ENCODE measurements at places on chromosomes 5 and 9. TPM values are rescaled to one million over a fixed set of nuclear protein-coding genes. Genes with fewer than 3 reads are reported as not detected.

- no peak for DNase-seq
Measured at GRCh38 chr5:29175774-29176173, 2017.7 kb upstream of the CDH6 start.

The KIAA0825 gene
- 2.2 TPM for total RNA-seq

DNA sequence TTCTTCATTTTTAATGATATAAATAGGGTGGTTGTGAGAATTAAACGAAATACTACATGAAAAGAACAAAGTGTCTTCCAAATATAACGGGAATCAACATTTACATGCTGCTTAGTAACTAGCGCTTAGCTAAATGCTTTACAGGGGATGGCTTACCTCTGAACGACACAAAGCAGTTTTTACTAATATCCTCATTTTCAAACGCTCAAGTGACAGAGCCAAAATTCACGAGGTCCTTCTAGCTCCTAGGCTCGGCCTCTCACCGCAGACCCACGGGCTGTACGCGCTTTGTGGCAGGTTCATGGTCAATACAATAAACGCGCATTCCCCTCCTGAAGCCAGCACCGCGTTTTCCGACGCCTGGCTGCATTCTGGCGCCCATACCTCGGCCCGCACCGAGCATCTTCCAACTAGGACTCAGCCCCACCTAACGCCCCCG lies 442 bp downstream of the ZNF510 start:
- no peak for DNase-seq

GRCh38 chr5:142201471-142201887 lies 92.9 kb downstream of the NDFIP1 start:
- no peak for DNase-seq

DNA sequence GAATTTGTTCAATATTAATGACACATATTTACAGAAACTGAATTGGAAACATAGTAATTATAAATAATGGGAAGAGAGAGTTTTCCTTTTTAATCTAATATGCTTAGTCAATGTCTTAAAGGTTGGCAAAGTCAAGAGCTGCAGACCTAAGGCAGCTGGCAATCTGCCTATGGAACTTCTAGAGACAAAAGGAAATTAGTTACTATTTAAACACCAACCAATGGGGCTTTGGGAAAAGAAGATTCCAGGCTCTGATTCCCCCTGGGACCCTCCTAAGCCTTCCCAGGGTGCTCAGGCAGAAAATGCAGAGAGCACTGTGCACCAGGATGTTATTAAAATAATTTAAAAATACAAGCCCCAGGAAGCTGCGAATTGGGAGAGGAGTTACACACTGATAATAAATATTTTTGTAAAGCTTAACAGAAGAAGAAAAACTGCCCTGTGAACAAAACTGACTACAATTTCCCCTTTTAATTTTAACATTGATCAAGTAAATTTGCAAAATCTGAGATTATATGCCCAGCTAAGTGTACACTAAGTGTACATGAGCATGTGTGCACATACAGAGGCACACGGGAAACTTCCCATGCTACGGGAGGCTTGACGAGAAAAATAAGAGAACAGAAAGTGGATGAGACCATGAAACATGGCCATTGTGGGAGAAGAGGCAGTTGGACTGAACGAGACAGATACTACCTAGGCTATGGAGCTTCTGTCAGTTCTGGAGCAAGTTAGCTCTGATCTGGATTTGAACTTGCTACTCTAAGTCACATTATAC lies 77.4 kb upstream of the ADAMTS16 start:
- DNase-seq = no peak

DNA sequence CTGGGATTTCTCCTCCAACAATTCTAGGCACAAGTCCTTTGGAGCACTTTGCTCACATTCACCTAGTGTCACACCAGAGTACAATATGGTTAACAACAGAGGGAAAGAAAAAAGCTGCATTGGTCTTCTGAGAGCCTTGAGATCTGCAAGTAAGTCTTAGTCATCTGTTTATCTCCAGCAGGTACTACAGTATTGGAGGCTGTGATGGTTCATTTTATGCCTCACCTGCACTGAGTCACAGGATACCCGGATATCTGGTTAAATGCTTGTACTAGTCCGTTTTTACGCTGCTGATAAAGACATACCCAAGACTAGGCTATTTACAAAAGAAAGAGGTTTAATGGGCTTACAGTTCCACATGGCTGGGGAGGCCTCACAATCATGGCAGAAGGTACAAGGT lies 525.0 kb downstream of the NR2F1-AS1 start:
- DNase-seq = no peak

DNA sequence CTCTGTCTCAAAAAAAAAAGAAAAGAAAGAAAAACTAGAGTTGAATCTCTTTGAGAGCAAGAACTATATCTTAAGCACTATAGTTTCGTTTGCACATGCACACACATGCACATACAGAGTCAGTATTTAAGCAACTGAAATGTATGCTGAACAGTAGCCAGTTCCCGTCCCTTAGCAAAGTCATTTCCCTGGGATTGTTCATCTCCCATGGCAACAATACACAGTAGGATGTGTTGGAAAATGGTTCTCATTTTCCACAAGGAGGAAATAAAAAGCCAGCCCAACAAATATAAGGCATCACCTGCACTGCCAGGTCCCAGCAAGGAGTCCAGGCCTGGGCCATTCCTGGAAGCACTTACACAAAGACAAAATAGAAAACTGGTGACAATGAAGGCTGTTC lies 4.2 kb upstream of the ZNF346 start:
- no peak for DNase-seq

GRCh38 chr9:101442318-101442717 lies 6.7 kb upstream of the ALDOB start:
- DNase-seq = no peak

DNA sequence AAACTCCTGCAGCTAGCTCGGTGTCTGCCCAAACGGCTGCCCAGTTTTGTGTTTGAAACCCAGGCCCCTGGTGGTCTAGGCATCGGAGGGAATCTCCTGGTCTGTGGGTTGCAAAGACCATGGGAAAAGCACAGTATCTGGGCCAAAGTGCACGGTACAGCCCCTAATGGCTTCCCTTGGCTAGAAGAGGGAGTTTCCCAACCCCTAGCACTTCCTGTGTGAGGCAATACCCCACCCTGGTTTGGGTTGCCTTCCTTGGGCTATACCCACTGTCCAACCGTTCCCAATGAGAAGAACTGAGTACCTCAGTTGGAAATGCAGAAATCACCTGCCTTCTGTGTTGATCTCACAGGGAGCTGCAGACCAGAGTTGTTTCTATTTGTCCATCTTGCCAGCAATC lies 41.8 kb downstream of the CAVIN4 start:
- no peak for DNase-seq

DNA sequence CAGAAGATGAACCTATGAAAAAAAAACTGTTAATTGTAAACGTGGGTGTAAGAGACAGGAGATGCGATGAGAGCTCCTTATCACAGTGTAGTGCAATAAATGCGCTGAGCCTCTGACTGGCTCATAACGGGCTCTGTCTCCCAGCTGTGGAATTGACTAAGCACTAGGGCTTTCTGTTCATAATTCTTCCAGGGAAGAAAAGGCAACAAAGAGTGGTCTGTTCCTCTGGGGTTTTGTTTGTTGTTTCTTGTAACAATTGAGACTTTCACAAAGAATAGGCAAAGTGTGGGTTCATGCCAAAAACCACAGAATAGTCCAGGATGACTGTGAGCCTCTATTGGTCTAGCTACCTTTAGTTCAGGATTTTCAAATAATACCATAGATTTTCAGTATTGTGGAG lies 39.4 kb downstream of the UBE2QL1 start:
- no peak for DNase-seq

DNA sequence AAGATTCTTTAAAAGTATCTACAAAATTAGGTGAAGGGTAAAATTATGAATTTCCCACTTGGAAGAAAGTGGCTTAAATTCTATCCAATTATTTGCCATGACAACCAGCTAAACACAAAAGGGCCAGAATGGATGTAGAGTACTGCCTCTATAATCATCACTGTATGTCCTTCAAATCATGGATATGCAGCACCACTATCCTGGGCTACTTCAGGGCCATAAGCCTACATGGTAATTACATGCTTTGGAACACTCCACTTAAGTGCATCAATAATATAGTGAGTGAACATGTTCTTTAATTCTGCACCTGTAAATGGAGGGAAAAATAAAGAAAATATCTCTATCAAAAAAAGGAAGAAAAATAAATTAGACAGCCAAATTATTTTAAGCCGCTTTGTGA lies 575.2 kb downstream of the ISL1 start:
- no peak for DNase-seq

DNA sequence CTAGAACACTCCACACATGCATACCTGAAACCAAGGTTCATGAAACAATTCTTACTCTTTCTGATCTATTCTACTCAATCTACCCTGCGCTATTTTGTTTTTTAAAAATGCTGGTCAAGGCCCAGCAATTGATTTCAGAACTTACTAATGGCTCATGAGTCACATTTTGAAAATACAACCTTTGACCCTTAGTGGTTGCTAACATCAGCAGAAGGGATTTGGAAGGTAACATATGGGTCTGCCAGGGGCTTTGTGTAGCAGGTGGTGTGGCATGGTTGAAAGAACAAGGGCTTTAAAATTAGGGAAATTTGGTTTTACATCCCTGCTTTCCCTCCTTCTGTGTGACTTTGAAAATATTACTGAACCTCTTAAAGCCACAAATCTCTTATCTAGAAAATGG lies 101.4 kb downstream of the ATG10 start:
- DNase-seq = no peak

DNA sequence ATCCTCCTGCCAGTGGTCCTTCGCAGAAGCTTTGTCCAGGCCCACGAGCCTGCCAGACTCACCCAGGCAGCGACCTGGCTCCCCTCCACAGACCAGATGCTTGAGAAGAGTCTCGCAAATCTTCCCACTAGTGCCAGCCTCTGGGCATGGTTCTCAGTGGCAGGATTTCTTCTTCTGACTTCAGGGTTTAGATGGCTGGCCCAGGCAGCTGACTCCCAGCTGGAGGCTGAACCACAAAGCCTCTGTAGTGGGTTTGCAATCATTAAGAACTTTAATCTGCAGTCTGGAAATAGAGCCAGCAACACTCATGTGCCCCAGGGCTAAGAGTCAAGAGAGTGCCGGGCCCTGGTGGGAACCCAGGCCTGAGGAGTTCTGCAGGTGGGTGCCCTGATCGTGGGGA lies 90.6 kb upstream of the ICE1 start:
- no peak for DNase-seq

GRCh38 chr5:176660530-176660859 lies 13.2 kb downstream of the TSPAN17 start:
- DNase-seq = no peak

- no peak for DNase-seq
Measured at GRCh38 chr5:23703940-23704855, 196.8 kb downstream of the PRDM9 start.

DNA sequence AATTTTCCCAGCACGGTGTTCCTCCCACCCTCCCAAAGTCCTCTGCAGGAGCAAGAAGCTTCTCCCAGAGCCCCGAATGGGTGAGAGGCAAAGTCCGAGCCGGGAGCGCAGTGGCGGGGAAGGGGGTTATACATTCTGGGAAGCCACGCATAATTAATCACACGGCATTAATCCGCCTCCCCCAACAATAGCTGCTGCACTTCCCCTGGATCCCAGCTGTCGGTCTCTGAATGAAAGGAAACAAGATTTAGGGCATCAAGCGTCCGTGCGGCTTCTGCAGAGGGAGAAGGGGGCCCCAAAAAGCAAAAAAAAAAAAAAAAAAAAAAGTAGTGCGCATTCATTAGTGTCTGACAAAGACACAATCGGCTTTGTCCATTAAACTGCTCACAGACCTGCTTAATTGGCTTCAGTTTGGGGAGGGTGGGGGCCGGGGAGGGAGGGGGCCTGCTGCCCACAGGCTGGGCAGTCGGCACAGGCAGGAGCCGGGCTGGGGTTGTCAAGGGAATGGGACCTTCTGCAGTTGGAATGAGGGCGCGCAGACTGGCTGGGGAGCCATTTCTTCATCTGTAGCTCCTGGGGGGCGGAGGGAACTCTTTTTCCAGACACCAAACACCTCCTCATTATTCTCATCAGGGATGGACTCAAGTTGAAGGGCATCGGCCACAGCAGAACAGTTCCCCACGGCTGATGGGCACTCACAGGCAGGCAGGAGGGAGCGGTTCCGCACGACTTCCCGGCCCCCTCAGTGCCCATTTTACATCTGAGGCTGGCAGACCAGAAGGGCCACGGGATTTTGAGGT lies 3.4 kb downstream of the NOTCH1 start:
- no peak for DNase-seq

The MARCOL gene
- not detected for total RNA-seq

The TMEFF1 gene
- 0.20 TPM for total RNA-seq

The AGGF1 gene
- 28.6 TPM for total RNA-seq

- no peak for DNase-seq
Measured at GRCh38 chr5:124660229-124661093, 86.0 kb downstream of the ZNF608 start.

DNA sequence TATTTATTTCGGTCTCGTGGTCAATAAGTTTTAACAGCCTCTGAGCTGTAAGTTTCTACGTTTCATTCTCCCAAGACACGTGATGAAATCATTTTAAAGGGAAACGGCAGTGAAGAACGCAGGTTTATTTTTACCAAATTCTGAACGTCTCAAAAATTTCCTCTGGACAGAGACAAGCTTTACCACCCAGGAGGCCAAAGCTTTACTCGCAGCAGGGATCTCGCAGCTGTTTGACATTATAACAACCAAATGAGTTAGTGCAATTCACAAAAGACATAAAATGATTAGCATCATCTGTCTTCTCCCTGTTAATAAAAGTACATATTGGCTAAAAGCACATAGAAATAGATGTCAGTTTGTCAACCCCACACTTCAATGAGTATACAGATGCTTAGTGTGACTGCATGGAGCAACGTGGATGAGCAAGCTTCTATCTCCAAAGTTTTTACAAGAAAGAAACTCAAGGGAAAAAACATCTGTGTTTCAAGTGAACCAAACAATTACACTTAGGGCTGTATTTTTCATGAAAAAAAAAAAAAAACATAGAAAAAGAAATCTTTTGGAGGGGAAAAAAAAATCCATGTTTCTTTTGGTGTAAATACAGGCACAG lies 2.5 kb downstream of the SEMA5A start:
- DNase-seq = no peak

DNA sequence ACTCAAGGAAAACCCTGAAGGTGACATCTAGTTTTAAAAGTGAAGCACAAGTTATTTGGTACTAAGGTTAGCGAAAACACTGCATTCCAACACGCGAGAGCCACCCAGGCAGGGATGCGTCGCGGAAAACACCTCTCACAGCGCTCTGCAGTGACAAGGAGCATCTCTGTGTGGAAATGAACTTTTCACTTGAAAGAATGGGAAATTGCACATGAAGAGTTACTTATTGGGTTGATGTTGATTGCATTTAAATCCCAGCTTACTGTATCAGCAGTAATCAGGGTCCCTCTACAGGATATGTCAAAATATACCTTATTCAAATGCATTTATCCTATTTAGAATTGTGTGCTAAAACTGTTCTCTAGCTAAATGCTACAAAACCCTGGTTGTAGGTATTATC lies 144.4 kb downstream of the BNC2 start:
- no peak for DNase-seq

Data from activated naive CD8-positive, alpha-beta T cell treated with anti-CD3 and anti-CD28 coated beads, Interleukin-2, amount 10 ng/mL, durations not matched to agents 7 days and 5 days (primary cell).